Liver (tissue), 10 donors: ENCODE measurements at places on chromosomes 4 and X. TPM values are rescaled to one million over a fixed set of nuclear protein-coding genes. Genes with fewer than 3 reads are reported as not detected.

Gene PNMA3
- 11.7 TPM for total RNA-seq

Gene TIGD4
- total RNA-seq = 0.42 TPM

Gene EIF2S3
- 98.0 TPM for total RNA-seq

Gene TENM3
- 0.70 TPM for total RNA-seq
